Left lobe of liver (tissue), 2 donors: ENCODE measurements at places on chromosomes 12 and 14.

GRCh38 chr14:97283426-97283825 lies 486.2 kb downstream of the VRK1 start:
- DNase-seq = no peak

DNA sequence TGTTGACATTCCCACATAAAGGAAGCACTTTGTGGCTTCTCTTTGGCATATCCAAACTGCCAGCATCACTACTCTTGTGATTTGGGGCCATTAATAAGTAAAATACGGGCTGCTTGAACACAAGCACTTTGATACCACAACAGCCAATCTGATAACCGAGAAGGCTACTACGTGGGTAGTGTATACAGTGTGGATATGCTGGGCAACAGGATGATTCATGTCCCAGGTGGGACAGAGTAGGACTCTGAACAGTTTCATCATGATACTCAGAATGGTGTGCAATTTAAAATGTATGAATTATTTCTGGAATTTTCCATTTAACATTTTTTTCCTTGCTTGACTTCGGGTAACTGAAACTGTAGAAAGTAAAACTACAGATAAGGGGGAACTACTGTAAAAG lies 225.0 kb upstream of the DDHD1 start:
- no peak for DNase-seq

- no peak for DNase-seq
Observed at GRCh38 chr12:26062566-26062965, 62.3 kb downstream of the BHLHE41 start.

GRCh38 chr12:103572312-103573045 lies 14.6 kb upstream of the STAB2 start:
- DNase-seq = no peak

- no peak for DNase-seq
Observed at GRCh38 chr14:99524091-99524661, 43.0 kb downstream of the CCNK start.

- no peak for DNase-seq
Observed at GRCh38 chr14:49994951-49995561, 102.2 kb downstream of the ARF6 start.

- DNase-seq = no peak
Observed at GRCh38 chr12:62976110-62976662, 41.2 kb upstream of the PPM1H start.

DNA sequence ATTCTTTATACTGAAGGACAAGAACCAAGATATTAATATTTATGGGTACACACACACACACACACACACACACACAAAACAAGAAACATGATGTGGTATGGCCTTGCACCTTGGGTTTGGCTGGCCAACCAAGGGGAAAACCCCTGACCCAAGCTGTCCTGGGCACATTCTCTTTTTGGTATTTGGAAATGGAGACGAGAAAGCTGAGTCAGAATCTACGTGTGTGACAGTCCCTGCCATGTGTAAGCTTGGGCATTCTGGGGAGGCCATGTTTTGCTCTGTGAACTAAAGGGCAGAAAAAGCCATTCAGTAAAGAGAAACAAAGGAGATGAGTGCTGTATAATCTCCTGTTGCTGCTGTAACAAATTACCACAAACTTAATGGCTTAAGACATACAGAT lies 35.6 kb downstream of the PTGER2 start:
- no peak for DNase-seq

DNA sequence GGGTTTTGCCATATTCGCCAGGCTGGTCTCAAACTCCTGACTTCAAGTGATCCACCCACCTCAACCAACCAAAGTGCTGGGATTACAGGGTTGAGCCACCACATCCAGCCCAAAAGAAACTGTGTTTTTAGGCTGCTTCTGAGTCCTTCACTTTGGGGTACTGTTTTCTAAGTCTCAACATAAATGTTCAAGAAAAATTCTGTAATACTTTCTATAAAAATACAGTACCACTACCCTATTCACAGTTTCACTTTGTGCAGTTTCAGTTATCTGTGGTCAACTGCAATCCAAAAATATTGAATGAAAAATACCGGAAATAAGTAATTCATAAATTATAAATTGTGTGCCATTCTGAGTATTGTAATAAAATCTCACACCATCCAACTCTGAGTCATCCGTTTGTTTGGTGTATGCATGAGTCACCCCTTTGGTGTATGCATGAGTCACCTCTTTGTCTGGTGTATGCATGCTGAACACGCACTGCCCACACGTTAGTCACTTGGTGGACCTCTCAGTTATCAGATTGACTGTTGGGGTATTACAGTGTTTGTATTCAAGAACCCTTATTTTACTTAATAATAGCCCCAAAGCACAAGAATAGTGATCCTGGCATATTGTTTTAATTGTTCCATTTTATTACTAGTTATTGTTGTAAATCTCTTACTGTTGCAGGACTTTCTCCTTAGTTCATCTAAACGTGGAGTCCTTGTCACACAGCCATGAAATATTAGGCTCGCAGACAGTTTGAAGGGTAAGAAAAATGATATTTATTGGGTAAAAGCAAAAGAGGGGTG lies 190.2 kb downstream of the FSCB start:
- no peak for DNase-seq

GRCh38 chr14:37663498-37663897 lies 68.1 kb downstream of the TTC6 start:
- DNase-seq = no peak

DNA sequence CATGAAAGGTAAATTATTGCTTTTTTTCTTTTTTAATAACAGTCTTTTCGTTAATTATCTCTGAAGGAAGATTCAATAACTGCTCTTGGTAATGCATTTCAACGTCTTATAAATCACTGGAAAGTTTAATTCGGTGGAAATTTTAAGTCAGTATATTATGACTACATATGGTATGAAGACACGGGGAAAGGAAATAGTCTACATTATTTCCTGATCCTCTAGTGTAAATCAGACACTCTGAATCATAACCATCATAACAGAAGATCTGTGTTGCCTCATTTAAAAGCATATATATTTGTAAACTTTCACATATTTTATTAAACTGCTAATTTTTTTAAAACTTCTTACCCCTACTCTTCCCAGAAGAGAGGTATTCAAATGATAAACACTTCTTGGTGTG lies 53.7 kb downstream of the EFCAB11 start:
- DNase-seq = no peak

DNA sequence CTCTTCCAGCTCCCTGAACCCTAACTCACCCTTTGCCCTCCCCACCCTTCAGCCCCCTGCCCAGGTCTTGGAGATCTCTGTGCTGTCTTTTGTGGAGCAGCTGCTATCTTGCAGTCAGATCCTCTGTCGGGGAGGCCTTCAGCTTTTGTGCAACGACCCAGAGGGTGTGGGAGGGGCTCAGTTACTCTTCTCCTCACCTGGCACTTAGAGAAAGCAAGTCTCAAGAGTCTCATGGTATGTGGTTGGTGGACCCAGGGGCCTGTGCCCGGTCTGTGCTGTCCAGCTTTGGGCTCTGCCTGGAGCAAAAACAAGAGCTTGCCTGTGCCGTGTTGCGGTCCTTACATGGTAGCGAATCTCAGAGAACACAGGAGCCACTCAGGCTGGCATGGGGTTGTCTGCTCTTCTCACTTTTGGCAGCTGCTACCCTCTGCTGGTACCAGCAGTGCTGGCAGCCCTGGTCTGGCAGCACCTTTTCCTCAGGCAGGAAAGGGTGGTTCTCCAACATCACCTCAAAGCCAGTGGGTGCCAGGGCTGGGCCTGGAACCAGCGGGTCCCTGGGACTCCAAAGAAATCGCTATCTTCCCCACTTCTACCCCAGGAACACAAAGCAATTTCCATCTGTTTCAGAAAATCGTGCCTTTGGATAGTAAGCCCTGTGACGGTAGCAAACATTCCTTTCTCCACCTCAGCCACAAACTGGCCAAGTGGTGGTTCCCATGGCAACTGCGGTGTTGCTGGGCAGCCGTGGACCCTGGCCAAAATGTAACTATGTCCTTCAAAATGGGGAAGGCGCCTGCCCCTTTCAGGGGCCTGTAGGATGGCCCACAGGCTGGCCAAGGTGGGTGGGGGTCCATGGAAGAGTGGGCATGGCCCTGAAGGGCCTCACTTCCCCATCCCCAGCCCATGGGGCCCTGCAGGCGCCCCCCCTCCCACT lies 90.0 kb downstream of the RIN3 start:
- no peak for DNase-seq

GRCh38 chr12:32901553-32901952 lies 5.0 kb upstream of the PKP2 start:
- no peak for DNase-seq

DNA sequence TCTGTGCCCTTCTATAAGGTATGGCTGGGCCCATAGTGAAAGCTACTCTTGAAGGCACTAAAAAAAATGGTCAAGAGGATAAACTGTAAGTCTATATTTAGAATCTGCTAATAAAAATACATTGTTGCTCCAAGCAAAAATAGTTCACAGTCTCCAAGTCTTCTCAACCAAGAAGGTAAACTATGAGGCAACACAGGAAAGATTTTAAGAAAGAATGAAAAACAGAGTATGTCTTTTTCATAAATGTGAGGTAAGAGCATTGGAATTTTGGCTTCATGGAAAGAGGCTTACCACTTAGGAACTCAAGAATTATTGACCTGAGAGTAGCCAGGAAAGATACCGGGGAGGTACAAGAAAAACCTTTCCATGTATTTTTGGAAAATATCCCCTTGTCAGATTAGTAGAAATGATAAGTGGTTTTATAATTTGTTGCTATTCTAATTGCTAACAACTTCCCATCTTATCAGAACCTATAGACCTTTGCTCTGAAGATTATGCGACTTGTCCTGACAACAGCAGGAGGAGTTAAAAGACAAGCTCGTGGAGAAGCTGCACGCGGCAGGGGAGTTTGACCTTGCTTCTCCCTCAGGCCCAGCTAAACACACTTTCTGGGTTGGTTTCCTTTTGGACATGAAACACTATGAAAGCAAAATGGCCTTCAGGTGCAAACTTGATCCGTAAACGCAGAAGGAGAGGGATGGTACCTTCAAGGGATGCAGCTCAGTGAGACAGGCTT lies 238.1 kb downstream of the FOXN3 start:
- no peak for DNase-seq

DNA sequence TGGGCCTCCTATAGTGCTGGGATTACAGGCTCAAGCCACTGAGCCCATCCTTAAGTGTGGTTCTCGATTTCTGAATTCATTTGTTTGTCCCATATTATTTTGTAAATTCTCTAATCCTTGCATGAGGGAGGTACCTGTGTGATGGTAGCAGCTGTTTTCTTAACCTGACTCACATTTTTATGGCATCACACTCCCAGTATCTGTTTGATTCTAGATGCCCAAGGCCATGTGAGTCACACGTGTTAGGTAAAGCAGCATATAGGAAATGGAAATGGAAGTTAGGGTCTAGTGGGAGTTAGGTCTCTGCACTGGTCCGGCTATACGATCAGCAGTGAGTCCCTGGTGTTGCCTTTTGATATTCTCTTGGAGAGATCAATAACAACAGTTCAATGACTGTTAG lies 198.1 kb downstream of the ERC1 start:
- DNase-seq = no peak

DNA sequence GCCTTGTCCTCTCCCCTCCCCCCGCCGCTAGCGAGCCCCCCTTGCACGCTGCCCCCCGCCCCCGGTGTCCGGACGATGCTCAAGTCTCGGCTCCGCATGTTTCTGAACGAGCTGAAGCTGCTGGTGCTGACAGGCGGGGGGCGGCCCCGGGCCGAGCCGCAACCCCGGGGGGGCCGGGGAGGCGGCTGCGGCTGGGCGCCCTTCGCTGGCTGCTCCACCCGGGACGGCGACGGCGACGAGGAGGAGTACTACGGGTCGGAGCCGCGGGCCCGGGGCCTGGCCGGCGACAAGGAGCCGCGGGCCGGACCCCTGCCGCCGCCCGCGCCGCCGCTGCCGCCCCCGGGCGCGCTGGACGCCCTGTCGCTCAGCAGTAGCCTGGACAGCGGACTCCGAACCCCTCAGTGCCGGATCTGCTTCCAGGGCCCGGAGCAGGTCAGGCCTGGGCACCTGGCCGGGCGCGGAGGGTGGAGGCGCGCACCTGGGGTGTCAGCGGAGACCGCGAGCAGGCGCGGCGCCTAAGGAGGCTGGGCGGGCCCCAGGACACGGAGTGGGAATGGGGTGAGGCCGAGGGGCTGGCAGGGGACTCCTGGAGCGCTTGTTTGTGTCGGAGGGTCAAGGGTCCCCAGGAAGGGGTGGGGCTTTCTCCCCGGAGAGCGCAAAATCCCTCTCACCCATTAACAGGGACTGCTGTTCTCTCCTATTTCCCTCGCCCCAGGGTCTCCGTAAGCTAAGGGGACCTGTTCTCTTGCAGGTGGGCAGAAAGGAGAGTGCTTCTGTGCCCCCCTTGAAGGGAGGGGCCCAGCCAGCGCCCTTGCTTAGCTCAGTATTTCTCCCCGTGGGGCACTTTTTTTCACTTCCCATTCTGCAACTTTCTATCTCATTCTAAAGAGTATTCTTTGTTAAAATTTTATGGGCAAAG lies 810 bp downstream of the MARCHF9 start:
- peak; percentile 65 for DNase-seq

DNA sequence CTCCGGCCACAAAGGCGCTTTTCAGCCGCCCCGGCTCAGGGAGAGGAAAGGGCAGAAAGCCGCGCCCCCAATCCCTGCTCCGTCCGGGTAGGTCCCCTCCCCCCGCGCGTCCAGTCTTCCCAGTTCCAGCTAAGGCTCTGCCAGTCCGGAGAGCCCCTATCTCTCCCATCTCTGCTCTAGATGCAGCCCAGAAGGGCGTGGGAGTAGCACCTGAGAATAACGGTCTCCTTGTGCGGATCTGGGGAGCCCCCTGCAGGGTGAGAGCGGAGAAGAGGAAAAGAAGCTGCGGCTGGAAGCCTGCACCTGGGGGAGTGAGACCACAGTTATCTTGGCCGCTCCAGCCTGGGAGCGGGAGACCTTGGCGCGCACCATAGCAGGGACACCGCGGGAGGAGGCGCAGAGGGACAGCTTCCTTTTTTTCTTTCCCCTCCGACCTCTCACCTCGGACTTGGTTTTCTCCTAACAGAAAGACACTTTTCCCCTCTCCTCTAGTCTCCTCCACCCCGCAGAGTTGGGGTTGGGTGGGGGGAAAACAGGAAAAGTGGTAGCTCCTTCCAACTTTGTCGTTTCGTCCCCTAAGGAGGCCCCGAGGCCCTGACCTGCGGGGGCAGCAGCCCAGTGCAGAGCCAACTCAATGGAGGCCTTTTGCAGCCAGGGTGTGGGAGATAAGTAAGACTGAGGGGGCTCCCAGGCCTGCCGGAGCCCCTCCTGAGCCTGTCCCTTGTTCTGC lies 2.4 kb downstream of the DHH start:
- DNase-seq = no peak

DNA sequence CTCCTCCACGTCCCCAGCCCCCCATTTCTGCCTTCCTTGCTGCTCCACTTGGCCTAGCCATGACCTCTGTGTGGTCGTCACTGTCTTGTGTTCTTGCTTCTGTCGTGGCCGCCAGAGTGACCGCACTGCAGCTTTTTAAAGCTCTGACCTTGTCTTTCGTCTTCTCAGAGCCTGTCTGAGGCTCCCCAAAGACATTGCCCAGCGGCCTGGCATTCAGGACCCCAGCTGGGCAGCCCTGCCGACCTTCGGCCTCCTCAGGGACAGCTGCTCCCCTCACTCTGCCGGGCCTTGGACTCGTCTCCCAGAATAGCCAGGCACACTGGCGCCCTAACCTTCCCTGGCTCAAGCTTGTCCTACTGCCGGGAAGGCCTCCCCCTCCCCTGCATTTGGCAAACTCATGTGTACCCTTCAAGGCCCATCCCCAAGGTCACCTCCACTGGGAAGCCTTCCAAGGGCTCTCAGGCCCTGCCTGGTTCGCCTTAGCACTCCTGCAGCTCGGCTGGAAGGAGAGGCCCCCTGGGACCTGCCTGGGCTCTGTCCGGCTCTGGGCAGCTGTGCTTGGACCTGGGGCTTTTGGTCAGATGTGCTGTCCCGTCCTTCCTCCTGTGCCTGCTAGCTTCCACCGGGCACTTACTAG lies 15.7 kb upstream of the DLK1 start:
- DNase-seq = no peak
